ENCODE measurements at places on chromosomes 13 and 19.

DNA sequence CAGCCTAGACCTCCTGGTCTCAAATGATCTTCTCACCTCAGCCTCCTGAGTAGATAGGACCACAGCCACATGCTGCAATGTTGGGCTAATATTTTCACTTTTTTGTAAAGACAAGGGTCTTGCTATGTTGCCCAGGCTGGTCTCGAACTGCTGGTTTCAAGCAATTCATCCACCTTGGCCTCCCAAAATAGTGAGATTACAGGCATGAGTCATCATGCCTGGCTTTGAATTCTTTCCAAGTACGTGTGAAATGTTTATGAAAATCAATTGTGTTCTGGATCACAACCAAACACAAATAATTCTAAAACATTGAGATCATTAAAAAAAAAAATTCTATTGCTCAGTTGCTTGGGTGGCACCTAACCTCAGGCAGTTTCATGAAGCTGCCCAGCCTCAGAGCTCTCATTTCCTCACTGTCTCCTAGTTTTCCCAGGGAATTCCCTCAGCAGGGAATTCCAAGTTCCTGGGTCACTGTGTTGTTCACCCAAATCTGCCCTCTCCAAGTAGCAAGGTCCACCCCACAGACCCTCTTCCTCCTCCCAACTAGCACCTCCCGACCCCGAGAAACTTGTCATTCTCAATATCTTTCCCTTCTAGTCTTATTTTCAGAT is 44.8 kb downstream of the ING1 start:
- DNase-seq = no peak

DNA sequence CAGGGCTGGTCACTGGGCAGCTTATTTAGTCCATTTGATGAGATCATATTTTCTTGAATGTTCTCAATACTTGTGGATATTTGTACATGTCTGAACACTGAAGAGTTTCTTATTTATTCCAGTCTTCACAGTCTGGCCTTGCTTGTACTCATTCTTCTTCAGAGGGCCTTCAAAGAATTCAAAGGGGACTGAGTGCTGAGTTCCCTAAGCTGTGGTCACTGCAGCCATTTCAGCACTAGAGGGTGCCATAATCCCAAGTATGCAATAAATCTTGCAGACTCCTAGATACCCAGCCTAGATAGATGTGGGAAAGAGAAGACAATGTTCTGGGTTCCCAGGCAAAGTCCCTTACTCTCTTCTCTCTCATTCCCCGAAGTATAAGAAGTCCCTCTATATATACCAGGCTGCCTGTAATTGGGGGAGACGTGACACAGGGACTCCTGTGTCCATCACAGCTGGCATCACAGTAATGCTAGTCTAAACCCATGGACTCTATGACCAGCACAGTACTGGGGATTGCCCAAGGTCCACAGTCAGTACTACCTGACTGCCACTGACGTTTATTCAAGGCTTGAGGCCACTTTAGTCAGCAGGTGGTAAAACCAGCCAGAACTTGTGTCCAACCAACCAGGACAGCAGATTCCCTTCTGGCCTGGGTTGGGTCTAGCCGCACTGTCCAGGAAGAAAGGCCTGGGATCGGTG is 8.9 kb upstream of the VN1R1 start:
- no peak for DNase-seq

- DNase-seq = no peak
Observed at GRCh38 chr13:77374786-77375185, 47.9 kb upstream of the MYCBP2 start.

- DNase-seq = no peak
Observed at GRCh38 chr13:50153401-50153800, 138.2 kb downstream of the KCNRG start.

DNA sequence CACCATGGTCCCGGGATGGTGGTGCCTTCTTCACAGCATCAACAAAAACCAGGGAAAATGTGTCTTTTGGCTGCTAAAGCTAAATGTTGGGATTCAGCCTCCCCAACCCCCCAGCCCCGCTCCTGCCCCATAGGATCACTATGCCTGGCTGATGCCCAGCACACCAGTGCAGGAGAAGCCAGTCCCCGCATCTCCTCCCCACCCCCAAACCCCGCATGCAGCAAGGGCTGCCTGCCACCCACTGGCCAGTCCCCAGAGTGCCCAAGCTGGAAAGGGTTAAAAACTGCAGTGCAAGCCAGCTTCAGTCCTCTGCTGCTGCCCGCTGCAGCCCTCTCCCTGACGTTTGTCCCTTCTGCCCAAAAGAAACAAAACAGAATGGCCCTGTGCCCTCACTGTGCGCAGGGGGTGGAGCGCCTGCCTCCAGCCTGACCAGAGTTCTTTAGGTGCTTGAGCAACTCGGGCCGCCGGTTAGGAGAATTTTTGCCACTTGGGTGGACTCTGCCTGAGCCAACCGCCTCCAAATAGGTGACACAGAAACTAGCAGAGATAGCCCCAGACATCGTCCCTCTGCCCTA is 3.7 kb downstream of the CALM3 start:
- no peak for DNase-seq

Measured in stimulated activated naive CD8-positive, alpha-beta T cell treated with anti-CD3 and anti-CD28 coated beads, Interleukin-15, Interleukin-2, amounts not matched to agents 100 U/mL and 50 U/mL, for 24 hours (primary cell).